A549 treated with AZD2906 at 1 μM for 4 hours (cell line): ENCODE measurements at places on chromosomes 16 and 17. TPM values are rescaled to one million over a fixed set of nuclear protein-coding genes. Genes with fewer than 3 reads are reported as not detected.

Gene MVD
- total RNA-seq: 16.3 to 22.5 TPM (median 20.7 TPM) in 5 replicates

Gene LGALS9B
- not detected in 5 replicates for total RNA-seq

Gene BRIP1
- 3.0 to 5.1 TPM (median 4.0 TPM) in 5 replicates for total RNA-seq

Gene SPEM2
- 0.03 to 0.07 TPM (median 0.06 TPM) in 3 of 5 replicates, not detected in the others for total RNA-seq

Gene GNG13
- total RNA-seq: not detected in 5 replicates

Gene HYDIN
- total RNA-seq: 0.25 to 0.48 TPM (median 0.45 TPM) in 5 replicates

Gene HAP1
- 1.0 to 1.3 TPM (median 1.2 TPM) in 5 replicates for total RNA-seq

Gene SRL
- 0.03 to 0.08 TPM (median 0.06 TPM) in 5 replicates for total RNA-seq

Gene IRX5
- total RNA-seq: 1.3 to 2.1 TPM (median 1.9 TPM) in 5 replicates

Gene CD300LF
- total RNA-seq: not detected in 5 replicates

Gene VMO1
- total RNA-seq: 0.39 to 1.4 TPM (median 0.76 TPM) in 5 replicates

Gene LITAF
- 179 to 190 TPM (median 188 TPM) in 5 replicates for total RNA-seq

Gene TSPAN10
- 3.5 to 5.8 TPM (median 5.0 TPM) in 5 replicates for total RNA-seq

Gene SGCA
- 1.0 to 2.8 TPM (median 1.6 TPM) in 5 replicates for total RNA-seq

Gene HOXB5
- 1.2 to 2.3 TPM (median 2.1 TPM) in 5 replicates for total RNA-seq

Gene TMEM100
- total RNA-seq: 0.05 to 0.22 TPM (median 0.07 TPM) in 5 replicates

Gene PRAC1
- total RNA-seq: not detected in 5 replicates

Gene SPATA32
- 0.08 to 0.15 TPM (median 0.11 TPM) in 4 of 5 replicates, not detected in the other for total RNA-seq

Gene HSD3B7
- total RNA-seq: 13.5 to 17.0 TPM (median 14.5 TPM) in 5 replicates

Gene YBX2
- total RNA-seq: 0.37 to 0.68 TPM (median 0.53 TPM) in 5 replicates

Gene ATP2C2
- total RNA-seq: 0.08 to 0.22 TPM (median 0.15 TPM) in 5 replicates

Gene TAOK2
- total RNA-seq: 25.2 to 31.2 TPM (median 30.1 TPM) in 5 replicates

Gene C16orf86
- total RNA-seq: 0.08 to 0.15 TPM (median 0.12 TPM) in 4 of 5 replicates, not detected in the other

Gene PPP1R27
- total RNA-seq: 0.08 to 0.35 TPM (median 0.18 TPM) in 5 replicates

Gene SPNS2
- 9.9 to 19.0 TPM (median 14.4 TPM) in 5 replicates for total RNA-seq

Gene FOXO3B
- total RNA-seq: 2.9 to 4.2 TPM (median 3.6 TPM) in 5 replicates

Gene IGSF6
- not detected in 5 replicates for total RNA-seq

Gene CDH8
- total RNA-seq: 0.32 to 0.56 TPM (median 0.40 TPM) in 5 replicates

Gene GGT6
- total RNA-seq: not detected in 5 replicates

Gene TPSAB1
- 0.06 to 0.10 TPM in 2 of 5 replicates, not detected in the others for total RNA-seq

Gene TMIGD1
- total RNA-seq: not detected in 5 replicates

Gene WIPI1
- 10.0 to 12.9 TPM (median 11.1 TPM) in 5 replicates for total RNA-seq
